Chondrocyte (in vitro differentiated cells): ENCODE measurements at places on chromosomes 3 and 15. TPM values are rescaled to one million over a fixed set of nuclear protein-coding genes. Genes with fewer than 3 reads are reported as not detected.

- peaks cover under 1% of the 10 kb centered on the region for H3K27me3 ChIP-seq
- no peak overlapping the region for H3K4me3 ChIP-seq
- peaks cover 6% of the 10 kb centered on the region for H3K4me1 ChIP-seq
- H3K36me3 ChIP-seq, result no peaks in the 10 kb centered on the region
- H3K27ac ChIP-seq, result no peak overlapping the region
- peak; percentile 44 for DNase-seq
These were observed 41.0 kb upstream of the IREB2 start for GRCh38 chr15:78396976-78397375.

- H3K27ac ChIP-seq, result no peak overlapping the region
- H3K4me3 ChIP-seq, result no peak overlapping the region
- no peak for DNase-seq
- H3K27me3 ChIP-seq, result peaks cover 6% of the 10 kb centered on the region
These were observed 23.2 kb downstream of the HHLA2 start for GRCh38 chr3:108319428-108320082.

GRCh38 chr15:100338247-100338646, 3.5 kb downstream of the ADAMTS17 start:
- H3K27me3 ChIP-seq, result no peaks in the 10 kb centered on the region
- no peak overlapping the region for H3K4me3 ChIP-seq
- H3K4me1 ChIP-seq, result peaks cover 14% of the 10 kb centered on the region
- H3K36me3 ChIP-seq, result no peaks in the 10 kb centered on the region

ZFYVE19 gene
- 15.5 to 22.5 TPM (median 15.8 TPM) in 3 replicates for total RNA-seq

DNA sequence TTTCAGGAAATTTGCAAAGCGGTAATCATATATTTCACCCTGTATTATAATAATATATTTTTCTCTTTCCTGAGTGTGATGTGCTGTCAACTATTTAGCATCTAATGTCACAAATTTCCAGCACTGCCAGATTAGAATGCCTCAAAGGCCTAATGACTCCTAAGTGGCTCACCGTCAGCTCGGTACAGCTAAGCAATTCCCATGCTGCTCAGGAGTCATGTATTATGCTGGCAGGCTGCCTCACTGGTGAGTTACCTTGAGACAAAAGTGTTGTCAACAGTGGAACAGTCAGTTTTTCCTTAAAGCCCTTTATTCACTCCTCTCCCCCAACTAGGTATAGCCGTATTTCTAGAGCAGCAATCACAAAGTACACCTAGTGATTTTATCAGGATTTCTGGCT, 83.6 kb downstream of the NSUN3 start:
- no peak for DNase-seq
- H3K27ac ChIP-seq, result no peak overlapping the region
- no peak overlapping the region for H3K4me3 ChIP-seq
